Nephron progenitor cell (in vitro differentiated cells): ENCODE measurements at places on chromosomes 1 and 21.
A peak's percentile ranks its signal among the peaks of the same experiment; 100 is the strongest.

DNA sequence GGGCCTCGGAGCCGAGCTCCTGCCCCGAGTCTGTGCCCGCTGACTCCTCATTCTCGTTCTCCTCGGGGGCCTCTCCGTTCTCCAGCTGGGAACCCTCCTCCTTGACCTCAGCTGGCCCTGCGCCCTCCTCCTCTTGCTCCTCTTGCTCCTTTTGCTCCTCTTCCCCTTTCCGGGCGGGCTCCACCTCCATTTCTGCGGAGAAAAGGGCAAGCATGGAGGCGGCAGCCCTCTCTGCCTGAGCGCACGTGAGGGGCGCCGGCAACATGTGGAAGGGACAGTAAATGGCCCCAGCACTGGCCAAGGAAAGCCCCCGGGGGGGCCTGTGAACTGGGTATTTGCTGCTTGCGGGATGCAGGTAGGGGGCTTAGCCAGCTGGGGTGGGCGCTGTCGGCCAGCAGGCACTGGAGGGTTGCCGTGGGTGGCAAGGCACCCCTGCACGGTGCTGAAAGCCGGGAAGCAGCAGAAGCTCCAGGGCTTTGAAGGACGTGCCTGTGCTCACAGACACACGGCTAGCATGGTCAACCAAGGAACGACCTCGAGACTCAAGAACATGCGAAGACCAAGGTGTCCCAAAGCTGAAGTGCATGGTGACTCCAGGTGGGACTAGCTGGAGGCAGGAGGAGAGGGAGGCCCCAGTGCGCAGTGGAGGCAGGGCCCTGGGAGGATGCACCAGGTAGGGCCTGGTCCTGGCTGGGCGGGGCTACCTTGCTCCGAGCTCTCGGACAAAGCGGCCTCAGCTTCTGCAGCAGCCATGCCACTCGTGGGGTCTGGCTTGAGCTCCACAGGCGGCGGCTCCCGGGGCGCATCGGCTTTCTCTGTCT, 30.7 kb downstream of the ZBTB17 start:
- DNase-seq: no peak

- no peak for DNase-seq
Measured at GRCh38 chr1:52919723-52920483, 1.6 kb downstream of the ECHDC2 start.

DNA sequence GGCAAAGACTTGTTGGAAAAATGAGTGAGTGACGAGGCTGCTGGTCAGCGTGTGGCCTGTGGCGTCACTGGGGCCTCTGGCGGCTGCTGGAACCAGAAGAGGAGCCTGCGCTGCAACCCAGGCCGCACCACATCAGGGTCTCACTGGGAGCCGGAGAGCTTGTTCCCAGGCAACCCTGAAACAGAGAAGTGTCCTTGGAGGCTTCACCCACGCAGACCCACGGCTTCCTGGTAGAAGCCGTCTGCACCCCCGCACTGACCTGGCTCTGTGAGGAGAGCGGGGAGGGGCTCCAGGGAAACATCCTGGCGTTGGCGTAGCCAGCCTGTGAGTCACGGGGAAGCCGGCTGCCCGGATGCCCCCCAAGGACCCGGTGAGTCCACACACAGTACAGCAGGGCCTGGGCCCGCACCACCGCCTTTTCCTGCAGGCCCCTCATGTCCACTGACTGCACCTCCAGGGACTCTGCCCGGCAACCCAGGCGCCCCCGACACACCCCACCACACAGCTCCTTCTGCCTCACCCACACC, 57.4 kb downstream of the COL6A1 start:
- DNase-seq: no peak

- DNase-seq: no peak
Measured at GRCh38 chr1:26833432-26834405, 7.2 kb downstream of the ZDHHC18 start.

GRCh38 chr21:23522751-23523150, 2084.5 kb downstream of the MRPL39 start:
- no peak for DNase-seq

DNA sequence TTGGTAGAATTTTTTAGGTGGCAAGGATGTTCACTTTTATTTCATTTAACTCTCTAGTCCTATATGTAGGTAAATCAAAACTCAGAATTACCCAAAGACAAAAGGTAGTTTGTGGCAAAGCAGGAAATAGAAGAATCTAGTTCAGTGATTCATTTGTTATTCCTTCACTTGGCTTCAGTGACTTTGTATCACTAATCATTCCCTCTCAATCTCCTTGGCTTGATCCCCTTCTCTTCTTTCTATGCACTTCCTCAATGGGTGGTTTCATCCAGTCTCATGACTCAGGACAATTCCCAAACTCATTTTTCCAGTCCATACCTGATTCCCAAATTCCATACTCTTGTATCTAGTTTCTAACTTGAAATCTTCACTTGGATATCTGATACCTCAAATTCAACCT, 64.9 kb downstream of the PRKACB start:
- no peak for DNase-seq

GRCh38 chr1:19720973-19721372, 56.3 kb downstream of the HTR6 start:
- DNase-seq: no peak

DNA sequence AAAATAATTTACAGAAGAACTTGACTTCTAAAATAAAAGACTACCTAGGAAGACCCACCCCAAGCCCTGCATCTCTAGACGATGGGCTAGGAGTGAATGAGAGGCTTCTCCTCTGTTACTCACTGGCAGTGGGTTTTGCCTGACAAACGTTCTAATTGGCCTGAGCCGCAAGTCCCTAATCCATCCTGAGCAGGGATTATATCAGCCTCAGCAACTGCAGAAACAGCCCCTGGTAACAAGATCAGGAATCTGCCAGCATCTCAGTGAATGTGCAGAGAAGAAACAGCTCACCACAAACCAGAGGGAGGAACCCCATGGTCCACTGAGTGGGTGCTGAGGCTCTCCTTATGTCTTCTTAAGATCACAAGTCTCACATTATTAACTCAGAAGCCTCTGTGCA, 240.6 kb downstream of the BRINP2 start:
- no peak for DNase-seq

DNA sequence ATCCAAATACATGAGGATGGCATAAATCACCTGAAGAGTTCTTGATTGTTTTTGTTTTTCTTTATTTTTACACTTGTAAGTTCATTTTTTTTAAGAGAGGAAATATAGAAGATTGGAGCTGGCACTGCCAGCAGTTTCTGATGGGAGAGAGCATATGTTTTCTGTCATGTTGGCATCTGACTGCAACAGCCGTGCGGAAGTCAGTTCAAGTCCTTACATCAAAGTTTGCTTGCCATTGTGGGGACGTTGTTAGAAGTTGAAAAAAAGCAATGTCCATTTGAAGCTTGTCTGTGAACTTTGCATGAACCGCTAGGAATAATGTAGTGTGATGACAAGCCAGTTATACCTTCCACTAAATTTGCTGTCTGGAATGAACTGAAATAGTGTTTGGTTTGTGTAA, 126.5 kb upstream of the USH2A start:
- no peak for DNase-seq

- DNase-seq: peak; percentile 85
Measured at GRCh38 chr1:10704368-10704882, 92.0 kb downstream of the CASZ1 start.

DNA sequence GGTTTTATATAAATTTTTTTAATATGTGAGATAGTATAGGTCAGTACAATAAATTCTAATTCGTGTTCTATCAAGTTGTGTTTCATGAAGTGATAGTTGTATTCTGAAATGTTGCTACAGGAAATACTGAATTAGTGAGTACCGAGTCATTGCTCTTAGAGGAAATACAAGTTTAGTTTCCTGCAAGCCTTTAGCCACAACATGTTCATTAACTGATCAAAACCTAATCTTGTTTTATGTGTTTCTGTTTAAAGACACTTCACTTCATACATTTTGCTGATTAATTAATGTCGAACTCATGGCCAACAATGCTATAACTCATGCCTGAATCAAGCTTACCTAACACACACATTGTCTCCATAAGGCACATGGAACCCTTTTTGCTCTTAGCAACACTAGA, 43.6 kb downstream of the LRRC7 start:
- DNase-seq: no peak

GRCh38 chr1:93723733-93724270, 42.2 kb upstream of the BCAR3 start:
- DNase-seq: no peak

DNA sequence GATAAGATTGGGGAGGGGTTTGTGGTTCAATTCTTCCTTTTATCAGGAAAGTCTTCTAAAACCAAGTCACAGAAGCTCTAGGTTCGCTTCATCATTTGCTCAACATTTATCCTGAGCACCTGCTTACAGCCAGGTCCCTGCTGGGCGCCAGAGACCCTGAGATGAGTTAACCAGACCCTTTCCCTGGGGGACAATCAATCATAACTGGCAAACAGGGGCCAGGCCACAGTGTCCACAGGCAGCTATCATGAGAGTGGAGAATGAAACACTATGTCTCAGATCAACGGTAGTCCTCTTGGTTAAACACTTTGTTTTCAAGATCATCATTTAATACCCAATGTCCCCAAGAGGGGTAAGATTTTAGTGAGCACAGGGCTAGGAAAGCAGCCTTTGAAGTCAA, 146.8 kb downstream of the BEND5 start:
- DNase-seq: no peak

GRCh38 chr21:31460980-31461379, 116.9 kb upstream of the TIAM1 start:
- no peak for DNase-seq

GRCh38 chr1:116375148-116375886, 2.3 kb downstream of the ATP1A1 start:
- DNase-seq: no peak

DNA sequence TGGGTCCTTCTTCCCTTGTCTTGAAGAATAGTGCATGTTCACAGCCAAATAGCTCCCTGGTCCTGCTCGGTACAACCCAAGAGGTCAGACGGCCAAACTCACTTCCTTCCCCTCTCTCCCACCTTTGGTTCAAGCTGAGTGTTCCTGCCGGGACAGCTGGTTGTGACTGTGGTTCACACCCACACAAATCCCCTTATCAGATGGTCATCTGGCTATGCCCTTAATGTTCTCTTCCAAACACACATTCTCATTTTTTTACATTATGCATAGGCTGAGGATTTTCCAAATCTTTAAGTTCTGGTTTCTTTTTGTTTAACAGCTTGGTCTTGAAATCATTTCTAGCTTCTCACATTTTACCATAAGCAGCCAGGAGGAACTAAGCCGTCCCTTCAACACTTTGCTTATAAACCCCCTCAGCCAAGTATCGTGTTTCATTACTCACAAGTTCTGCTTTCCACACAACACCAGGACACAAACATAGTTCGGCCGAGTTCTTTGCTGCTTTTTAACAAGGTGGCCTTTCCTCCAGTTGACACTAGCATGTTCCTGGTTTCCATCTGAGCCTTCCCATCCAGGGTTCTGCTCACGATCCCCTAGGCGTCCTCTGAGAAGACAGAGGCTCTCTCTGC, 19.7 kb upstream of the TSPEAR start:
- no peak for DNase-seq

GRCh38 chr1:11839727-11840705, 7.6 kb downstream of the NPPA start:
- DNase-seq: no peak

DNA sequence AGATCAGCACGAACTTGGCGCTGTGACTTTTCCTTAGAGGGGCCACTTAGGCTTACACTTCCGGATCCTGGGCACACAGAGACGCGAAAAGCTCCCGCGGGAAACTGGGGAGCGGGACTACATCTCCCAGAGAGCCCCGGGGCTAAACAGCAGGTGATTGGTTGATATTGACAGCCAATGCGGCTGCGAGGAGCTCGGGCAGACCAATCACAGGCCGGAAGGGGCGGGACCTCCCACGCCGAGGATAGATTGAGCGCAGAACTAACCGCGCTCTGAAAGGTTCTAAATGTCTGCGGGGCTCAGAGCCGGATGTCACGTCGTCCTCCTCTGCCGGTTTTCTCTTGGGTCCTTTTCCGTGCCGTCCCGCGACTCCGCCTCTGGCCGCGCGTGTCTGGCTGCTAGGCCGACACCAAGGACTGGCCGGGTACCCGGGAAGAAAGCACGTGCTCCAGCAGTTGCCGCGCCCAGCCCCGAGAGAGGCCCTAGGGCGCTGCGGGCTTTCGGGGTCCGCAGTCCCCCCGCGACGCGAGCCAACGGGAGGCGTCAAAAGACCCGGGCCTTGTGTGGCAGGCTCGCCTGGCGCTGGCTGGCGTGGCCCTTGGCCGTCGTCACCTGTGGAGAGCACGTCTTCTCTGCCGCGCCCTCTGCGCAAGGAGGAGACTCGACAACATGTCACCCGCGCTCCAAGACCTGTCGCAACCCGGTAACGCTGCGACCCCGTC, at the start of gene MTR:
MTR (plus strand) TSS at position 258 of the 722 bp plus-strand sequence; CDS start at position 670, 412 bp downstream.
- DNase-seq: peak; percentile 96

GRCh38 chr1:223304931-223305330, 59.0 kb downstream of the SUSD4 start:
- DNase-seq: no peak

- DNase-seq: no peak
Measured at GRCh38 chr1:23524163-23524562, 6.9 kb downstream of the E2F2 start.

- DNase-seq: peak; percentile 30
Measured at GRCh38 chr1:63326106-63326472, 3.7 kb downstream of the FOXD3 start.

- DNase-seq: no peak
Measured at GRCh38 chr1:43582162-43582566, 51.5 kb downstream of the PTPRF start.

GRCh38 chr1:159196543-159196942, 8.1 kb upstream of the ACKR1 start:
- DNase-seq: no peak

DNA sequence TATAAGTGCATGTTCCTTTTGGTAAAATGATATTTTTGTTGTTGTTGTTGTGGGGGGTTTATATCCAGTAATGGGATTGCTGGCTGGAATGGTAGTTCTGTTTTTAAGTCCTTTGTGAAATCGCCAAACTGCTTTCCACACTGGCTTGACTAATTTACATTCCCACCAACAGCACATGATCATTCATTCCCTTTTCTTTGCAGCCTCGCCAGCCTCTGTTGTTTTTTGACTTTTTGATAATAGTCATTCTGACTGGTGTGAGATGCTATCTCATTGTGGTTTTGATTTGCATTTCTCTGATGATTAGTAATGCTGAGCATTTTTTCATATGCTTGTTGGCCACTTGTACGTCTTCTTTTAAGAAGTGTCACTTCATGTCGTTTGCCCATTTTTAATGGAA, 188.5 kb upstream of the CHRM3 start:
- DNase-seq: no peak

DNA sequence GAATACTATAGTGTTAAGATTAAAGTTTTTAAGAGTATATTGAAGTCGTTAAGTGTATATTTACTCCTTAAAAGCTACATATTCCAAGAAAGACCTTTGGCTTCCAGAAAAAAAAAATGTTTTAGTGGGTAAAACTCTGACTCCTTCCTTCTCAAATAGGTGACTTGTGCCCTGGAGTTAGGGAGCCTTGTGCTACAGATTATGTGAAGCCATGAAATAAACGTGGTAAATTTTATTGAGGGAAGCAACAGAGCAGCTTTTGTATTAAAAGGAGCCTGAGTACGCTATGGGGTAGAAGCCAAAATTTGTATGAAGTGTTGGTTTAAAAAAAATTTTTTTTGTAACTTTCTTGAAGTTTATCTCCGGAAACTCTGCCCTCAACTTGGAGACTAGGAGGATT, 994 bp downstream of the RO60 start:
- no peak for DNase-seq

GRCh38 chr1:41735631-41736260, 183.0 kb downstream of the HIVEP3 start:
- peak; percentile 34 for DNase-seq
